CD8-positive, alpha-beta T cell (primary cell): ENCODE measurements at places on chromosomes 11 and 22.

DNA sequence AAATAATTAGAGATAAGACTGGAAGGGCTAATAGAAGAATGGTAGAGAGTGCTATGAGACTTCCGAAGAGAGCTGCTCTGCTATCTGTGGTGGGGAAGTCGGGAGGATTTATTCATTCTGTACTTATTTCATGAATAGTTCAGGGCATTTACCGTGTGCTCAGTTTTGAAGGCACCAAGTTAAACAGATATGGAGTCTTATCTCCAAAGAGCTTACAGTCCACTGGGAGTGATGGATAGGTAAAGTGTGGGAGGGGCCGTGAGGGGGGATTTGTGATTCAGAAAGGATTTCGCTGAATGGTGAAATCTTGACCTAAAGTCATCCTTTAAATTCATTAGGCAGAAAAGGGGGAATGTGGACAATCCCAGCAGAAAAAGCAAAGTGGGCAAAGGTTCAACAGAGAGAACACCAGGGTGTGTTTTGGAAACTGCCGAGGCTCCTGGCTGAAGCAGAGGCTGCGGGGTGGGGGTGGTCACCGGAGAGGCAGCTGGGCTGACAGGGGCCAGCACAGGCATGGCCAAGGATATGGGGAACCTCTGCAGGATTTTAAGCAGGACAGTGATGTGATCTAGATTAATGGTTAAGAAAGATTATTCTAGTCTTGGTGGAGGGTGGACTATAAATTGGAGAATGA lies 91.2 kb downstream of the UBASH3B start:
- DNase-seq: no peak

DNA sequence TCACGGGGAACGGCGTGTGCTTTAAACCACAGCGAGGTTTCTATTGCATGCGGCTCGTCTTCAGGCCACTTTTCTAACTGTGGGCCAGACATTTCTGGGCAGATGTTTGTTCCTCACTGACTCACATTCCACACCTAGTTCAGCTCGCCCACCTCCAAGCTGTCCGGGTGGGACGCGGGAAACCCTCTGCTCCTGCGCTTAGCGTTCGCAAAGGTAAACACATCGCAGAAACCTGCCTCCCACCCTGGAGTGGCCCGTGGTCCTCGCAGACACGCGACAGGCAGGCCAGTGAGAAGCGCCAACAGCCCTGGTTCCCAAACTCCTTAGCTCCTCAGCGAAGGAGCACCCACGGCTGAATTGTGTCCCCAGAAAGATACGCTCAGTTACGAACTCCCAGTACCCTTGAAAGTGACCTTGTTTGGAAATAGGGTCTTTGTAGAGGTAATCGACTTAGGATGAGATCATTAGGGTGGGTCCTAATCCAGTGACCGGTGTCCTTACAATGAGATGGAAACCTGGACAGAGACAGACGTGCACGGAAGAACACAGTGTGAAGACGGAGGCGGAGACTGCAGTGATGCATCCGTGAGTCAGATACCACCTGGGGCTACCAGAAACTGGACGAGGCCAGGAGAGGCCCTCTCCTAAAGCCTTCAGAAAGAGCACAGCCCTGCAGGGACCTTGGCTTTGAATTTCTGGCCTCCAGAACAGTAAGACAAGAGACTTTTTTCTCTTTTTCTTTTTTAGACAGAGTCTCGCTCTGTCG lies 82.7 kb downstream of the CELSR1 start:
- DNase-seq: no peak

DNA sequence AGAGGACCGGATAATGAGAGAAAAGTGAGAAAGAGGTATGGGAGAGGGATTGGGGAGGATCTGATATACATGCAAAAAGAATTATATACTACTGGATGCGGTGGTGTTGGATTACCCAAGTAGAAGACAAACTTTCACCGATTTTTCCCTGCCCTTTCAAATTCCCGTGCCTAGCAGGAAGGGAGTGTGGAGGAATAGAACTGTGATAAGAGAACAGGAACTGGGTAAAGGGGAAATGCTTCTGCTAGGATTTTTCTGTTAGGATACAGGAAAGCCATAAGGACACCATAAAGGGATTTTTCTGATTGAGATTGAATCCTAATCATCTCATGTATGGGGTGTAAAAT lies 480 bp upstream of the MTMR2 start:
- no peak for DNase-seq

DNA sequence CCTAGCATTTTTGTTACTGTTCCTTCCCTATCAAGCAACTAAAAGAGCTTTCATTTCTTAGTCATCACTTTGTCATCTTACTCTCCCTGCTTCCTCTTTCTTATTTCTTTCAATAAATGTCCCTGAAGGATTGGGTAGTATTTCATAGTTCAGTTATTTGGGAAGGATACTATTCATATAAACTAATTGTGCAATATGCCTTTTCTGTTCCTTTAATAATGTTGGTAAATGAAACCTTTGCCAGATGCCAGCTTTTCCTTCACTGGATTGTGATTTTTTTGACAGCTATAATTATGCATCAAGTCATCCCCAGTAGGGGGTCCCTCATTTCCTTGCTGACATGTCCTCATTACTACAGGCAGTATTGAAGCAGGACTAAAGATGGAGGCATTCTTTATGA lies 101.7 kb downstream of the ATM start:
- no peak for DNase-seq

DNA sequence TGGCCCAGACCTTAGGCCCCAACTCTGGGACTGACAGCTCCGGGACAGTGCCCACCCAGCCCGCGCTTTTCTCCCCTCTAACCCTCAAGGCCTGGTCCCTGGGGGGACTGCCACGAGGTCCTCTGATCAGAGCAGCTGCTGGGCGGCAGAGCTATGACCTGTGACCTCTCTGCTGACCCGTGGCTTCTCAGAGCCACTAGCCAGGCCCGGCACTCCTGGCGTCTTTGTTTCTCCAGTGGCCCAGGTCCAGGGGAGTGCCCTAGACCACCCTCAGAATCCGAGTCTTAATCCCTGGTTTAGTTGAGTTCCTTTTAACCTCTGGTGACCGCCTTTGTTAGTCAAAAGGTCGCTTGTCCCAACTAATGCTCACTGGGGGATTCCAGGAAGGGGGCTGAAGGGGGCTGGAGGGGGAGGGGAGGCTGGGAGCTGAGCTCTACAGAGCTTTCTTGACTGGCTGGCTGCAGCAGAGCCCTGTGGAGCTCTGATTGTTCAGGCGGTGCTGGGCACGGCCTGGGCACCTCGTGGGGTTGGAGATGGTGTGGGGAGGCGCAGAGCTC lies 1.2 kb downstream of the FBLN1 start:
- DNase-seq: no peak

- no peak for DNase-seq
Measured at GRCh38 chr11:131371791-131372104, 1.3 kb downstream of the NTM start.
